Caco-2 (cell line): ENCODE measurements at places on chromosomes 12 and 14. TPM values are rescaled to one million over a fixed set of nuclear protein-coding genes. Genes with fewer than 3 reads are reported as not detected.

DNA sequence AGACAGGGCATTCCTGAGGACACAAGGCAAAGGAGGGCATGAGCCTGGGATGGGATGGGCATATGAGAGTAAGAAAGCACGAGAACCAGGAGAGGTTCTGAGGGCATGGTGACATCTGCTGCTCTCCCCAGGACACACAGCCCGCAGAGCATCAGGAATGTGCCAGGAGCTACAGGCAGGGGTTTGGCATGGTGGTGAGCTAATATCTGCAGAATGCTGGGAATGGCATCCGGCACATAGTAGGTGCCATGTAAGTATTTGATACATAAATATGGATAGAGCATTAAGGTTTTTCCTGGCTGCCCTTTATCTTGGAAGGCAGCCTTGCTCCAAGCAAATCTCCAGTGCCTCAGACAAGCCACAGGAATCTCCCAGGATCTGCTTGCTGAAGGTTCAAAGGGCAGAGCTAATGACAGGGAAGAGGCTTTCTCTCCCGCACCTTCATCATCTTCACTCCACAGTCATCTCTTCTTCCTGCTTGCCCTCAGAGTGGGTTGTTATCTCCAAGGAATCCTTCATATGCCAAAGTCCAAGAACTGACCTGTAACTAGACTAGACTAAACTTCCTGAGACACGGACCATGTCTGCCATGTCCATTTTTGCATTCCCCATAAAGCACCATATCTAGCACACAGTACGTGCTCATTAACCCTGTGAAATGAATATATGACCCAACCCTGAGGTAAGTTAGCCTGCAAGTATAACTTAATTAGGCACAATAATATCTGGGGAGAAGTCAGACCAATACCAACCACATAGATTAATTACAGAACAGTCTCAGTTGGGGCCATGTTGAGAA is 62.0 kb upstream of the SCN8A start:
- H3K4me1 ChIP-seq: peaks cover 79% of the 10 kb centered on the region
- peak; percentile 78 for DNase-seq
- no peaks in the 10 kb centered on the region for H3K36me3 ChIP-seq
- H3K4me3 ChIP-seq: no peak overlapping the region
- peak overlapping the region; percentile 82 for H3K27ac ChIP-seq

GRCh38 chr14:60350366-60350720 is 101.3 kb downstream of the PPM1A start:
- no peaks in the 10 kb centered on the region for H3K36me3 ChIP-seq
- H3K4me3 ChIP-seq: no peak overlapping the region
- H3K4me1 ChIP-seq: no peaks in the 10 kb centered on the region

DNA sequence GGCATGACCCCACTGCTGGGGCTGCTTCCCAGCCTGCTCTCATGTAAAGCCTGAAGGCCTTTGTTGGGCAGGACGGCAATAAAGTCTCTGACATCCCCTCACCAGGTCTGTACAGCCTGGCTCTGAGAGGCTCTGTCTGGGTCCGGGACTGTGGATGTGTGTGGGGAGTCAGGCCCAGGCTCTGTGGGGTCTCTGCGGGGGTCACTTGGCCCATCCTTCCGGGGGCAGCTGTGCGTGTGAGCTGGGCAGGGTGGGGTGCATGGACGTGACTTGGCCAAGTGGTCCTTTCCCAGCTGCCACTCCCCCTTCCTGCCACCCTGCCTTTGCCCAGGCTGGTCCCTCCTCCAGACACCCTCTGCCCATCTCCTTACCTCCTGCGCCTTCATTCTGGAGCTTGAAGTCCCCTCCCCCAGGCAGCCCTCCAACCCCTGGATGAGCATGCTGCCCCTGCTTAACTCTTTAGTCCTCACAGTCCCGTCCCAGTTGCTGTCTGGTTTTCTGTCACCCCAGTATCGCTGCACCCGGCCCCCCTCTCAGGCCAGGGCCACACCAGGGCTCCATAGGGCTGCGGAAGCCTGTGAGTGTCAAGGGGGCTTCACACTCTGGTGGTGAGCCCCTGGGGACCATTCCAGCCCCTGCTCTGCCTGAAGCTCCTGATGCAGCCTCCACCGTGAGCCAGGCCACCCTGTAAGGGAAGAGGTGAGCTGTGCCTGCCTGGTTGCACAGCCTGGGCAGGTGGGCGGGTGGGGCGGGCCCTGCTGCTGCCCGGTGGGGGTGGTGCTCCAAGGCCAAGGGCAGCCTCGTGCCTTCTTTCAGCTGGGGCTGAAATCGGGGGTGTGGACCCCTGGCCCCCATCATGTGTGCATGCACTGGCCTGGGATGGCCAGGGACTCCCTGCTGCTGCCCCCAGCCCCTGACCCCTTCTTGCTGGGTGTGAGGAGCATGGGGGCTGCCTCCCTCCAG is 25.5 kb upstream of the KIF26A start:
- H3K4me3 ChIP-seq: no peak overlapping the region
- peaks cover 13% of the 10 kb centered on the region for H3K4me1 ChIP-seq
- no peak overlapping the region for H3K27ac ChIP-seq
- no peaks in the 10 kb centered on the region for H3K36me3 ChIP-seq
- no peaks in the 10 kb centered on the region for H3K27me3 ChIP-seq
- DNase-seq: peak; percentile 26

GRCh38 chr12:42021469-42021868 is 123.2 kb downstream of the GXYLT1 start:
- H3K27ac ChIP-seq: no peak overlapping the region
- no peaks in the 10 kb centered on the region for H3K4me1 ChIP-seq
- no peaks in the 10 kb centered on the region for H3K36me3 ChIP-seq
- peaks cover 2% of the 10 kb centered on the region for H3K27me3 ChIP-seq

DNA sequence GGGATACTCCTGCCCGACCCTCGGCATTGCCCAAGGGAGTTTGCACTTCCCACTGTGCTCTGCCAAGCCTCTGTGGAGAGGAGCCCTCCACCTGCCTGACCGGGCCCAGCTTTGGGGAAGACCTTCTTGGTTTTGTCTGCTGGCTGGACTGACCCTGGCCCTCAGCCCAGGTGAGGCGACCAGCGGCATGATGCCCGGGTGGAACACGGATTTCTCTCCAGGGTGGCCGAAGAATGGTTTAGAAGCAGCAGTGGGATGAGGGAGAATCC is 15.6 kb downstream of the ZBTB42 start:
- DNase-seq: no peak
- H3K4me1 ChIP-seq: no peaks in the 10 kb centered on the region
- peak overlapping the region; percentile 73 for H3K4me3 ChIP-seq
- peak overlapping the region; percentile 90 for H3K27ac ChIP-seq
- H3K27me3 ChIP-seq: no peaks in the 10 kb centered on the region

DNA sequence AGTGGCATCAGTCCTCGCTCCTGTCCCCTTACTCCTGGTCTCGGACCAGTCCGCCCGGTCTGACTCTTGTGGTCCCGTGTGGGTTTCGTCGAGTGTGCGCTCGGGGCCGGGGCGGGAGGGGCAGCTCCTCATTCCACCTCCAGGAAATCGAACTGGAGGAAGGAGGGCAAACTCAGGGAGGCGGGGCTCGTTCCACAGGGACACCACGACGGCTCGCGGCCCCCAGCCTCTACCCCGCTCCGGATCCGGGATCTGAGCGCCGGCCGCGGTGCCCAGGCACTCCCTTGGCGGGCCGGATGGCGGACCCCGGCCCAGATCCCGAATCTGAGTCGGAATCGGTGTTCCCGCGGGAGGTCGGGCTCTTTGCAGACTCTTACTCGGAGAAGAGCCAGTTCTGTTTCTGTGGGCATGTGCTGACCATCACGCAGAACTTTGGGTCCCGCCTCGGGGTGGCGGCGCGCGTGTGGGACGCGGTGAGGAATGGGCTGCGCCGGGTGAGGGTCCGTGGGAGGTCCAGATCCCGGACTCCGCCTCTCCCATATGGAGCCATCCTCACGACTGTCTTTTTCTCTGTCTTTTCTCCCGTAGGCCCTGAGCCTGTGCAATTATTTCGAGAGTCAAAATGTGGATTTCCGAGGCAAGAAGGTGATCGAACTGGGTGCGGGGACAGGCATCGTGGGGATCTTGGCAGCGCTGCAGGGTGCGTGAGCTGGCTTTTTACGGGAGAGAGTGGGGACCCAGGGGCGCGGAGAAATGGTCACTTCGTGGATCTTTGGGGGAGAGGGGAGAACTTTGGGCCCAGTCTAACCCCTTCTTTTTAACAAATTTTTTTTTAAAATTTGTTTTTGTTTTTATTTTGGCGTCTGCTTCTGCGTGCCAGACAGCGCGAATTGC is at the start of gene EEF1AKMT3:
TSS of gene EEF1AKMT3 (plus strand) at position 186 of the 894 bp plus-strand sequence. CDS start at position 297, 111 bp downstream.
- peaks cover 9% of the 10 kb centered on the region for H3K4me1 ChIP-seq
- peak; percentile 61 for DNase-seq
- H3K4me3 ChIP-seq: peak within 1 kb of the TSS; percentile 82
- peak within 1 kb of the TSS; percentile 97 for H3K27ac ChIP-seq
- peaks cover 3% of the 10 kb centered on the region for H3K36me3 ChIP-seq

- H3K27me3 ChIP-seq: no peaks in the 10 kb centered on the region
- no peaks in the 10 kb centered on the region for H3K4me1 ChIP-seq
- H3K36me3 ChIP-seq: no peaks in the 10 kb centered on the region
- H3K4me3 ChIP-seq: no peak overlapping the region
Measured at GRCh38 chr14:106269451-106270204, 743.2 kb downstream of the TMEM121 start.

DNA sequence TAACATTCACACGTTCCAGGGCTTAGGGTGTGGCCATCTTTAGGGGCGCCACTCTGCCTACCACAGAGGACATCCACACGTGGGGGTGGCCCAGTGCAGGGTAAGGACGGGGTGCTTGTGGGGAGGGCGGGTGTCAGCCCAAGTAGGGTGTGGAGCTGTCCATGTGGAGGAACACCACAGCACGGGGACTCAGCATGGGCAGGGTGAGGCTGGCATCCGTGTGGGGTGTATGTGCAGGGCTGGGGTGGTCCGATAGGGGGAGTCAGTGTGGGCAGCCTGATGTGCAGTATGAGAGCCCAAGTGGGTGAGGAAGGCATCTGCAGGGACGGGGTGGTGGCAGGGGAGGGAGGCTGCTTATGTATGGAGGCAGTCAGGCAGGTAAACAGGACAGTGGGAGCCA is 17.7 kb downstream of the PSMC1 start:
- H3K4me3 ChIP-seq: no peak overlapping the region
- H3K27ac ChIP-seq: no peak overlapping the region
- H3K4me1 ChIP-seq: no peaks in the 10 kb centered on the region
- H3K36me3 ChIP-seq: no peaks in the 10 kb centered on the region; the same call in 1 of the 2 replicates

Gene LRP1-AS
- not detected in 2 replicates for total RNA-seq

Gene CELA1
- total RNA-seq: not detected in 2 replicates

Gene PLEKHG7
- 0.12 and 0.23 TPM in 2 replicates for total RNA-seq
